ENCODE measurements at places on chromosomes 13 and 19. TPM values are rescaled to one million over a fixed set of nuclear protein-coding genes. Genes with fewer than 3 reads are reported as not detected.

The HTR2A gene
- not detected for total RNA-seq

The C1QTNF9B gene
- total RNA-seq, result not detected

The KLK3 gene
- total RNA-seq, result not detected

The RNF113B gene
- not detected for total RNA-seq

The CDX2 gene
- 0.56 TPM for total RNA-seq

The FARP1 gene
- total RNA-seq, result 13.3 TPM

The LRRC63 gene
- not detected for total RNA-seq

The C13orf46 gene
- total RNA-seq, result not detected

The IFNL1 gene
- total RNA-seq, result 0.30 TPM

The MIA gene
- not detected for total RNA-seq

The MEIOSIN gene
- total RNA-seq, result not detected

The APLP1 gene
- 97.1 TPM for total RNA-seq

The ICAM3 gene
- 6.3 TPM for total RNA-seq

The PSPN gene
- 0.69 TPM for total RNA-seq

The CGB3 gene
- total RNA-seq, result not detected

The ZNF677 gene
- total RNA-seq, result not detected

The SEMA6B gene
- 6.7 TPM for total RNA-seq

The ATXN8OS gene
- total RNA-seq, result not detected

The C19orf38 gene
- not detected for total RNA-seq

The PRR19 gene
- total RNA-seq, result 4.9 TPM

The CYP4F8 gene
- total RNA-seq, result not detected

The SDHAF1 gene
- total RNA-seq, result 55.5 TPM

The SYNE4 gene
- 0.24 TPM for total RNA-seq

The ZNF460 gene
- total RNA-seq, result 1.2 TPM

The ZNF420 gene
- total RNA-seq, result 4.9 TPM

The MBD3L3 gene
- not detected for total RNA-seq

The CATSPERD gene
- total RNA-seq, result not detected

The TPP2 gene
- total RNA-seq, result 16.8 TPM

The KLF1 gene
- not detected for total RNA-seq

The KDELR1 gene
- 434 TPM for total RNA-seq

The ZNF91 gene
- total RNA-seq, result 0.40 TPM

The KIR2DL1 gene
- not detected for total RNA-seq

The AZU1 gene
- 0.27 TPM for total RNA-seq

The ELSPBP1 gene
- not detected for total RNA-seq

The ZNF865 gene
- total RNA-seq, result 5.4 TPM

The ZNF766 gene
- total RNA-seq, result 10.9 TPM

The PRODH2 gene
- 0.38 TPM for total RNA-seq

The LGALS4 gene
- 1.6 TPM for total RNA-seq

The FGF21 gene
- total RNA-seq, result not detected

The ATP5F1D gene
- total RNA-seq, result 168 TPM

The SLC17A7 gene
- 0.31 TPM for total RNA-seq

The MIR17HG gene
- 1.6 TPM for total RNA-seq

The TMEM161A gene
- total RNA-seq, result 11.6 TPM

The TLE6 gene
- 4.4 TPM for total RNA-seq

The KLK1 gene
- not detected for total RNA-seq

The HCST gene
- 0.63 TPM for total RNA-seq

The JAK3 gene
- total RNA-seq, result 0.32 TPM

The CLDN10 gene
- not detected for total RNA-seq

The SMIM24 gene
- total RNA-seq, result 1.4 TPM

The CD209 gene
- not detected for total RNA-seq
